ENCODE measurements at places on chromosomes 1 and 21. TPM values are rescaled to one million over a fixed set of nuclear protein-coding genes. Genes with fewer than 3 reads are reported as not detected.

Gene USP24
- total RNA-seq, result 21.8 TPM

Gene SPRR2F
- total RNA-seq, result 198 TPM

Gene RBP7
- 13.4 TPM for total RNA-seq

Gene OR4F29
- not detected for total RNA-seq

Gene USP25
- 28.4 TPM for total RNA-seq

Gene CTTNBP2NL
- 35.1 TPM for total RNA-seq

Gene FMO1
- 1.8 TPM for total RNA-seq

Gene C1QA
- 10.4 TPM for total RNA-seq

Gene C1QTNF12
- total RNA-seq, result 3.9 TPM

Gene AIRE
- total RNA-seq, result not detected

Gene S100A7
- total RNA-seq, result 5,647 TPM

Gene AK4
- 51.6 TPM for total RNA-seq

Gene ZNF683
- total RNA-seq, result not detected

Gene IL19
- total RNA-seq, result 5.5 TPM

Gene CASQ2
- total RNA-seq, result 0.92 TPM

Gene RAVER2
- total RNA-seq, result 6.1 TPM

Gene IGSF8
- 13.7 TPM for total RNA-seq

Gene TMEM82
- not detected for total RNA-seq

Gene CTSK
- 7.7 TPM for total RNA-seq

Gene BRINP3
- not detected for total RNA-seq

Gene NOS1AP
- total RNA-seq, result 1.4 TPM

Gene AK5
- not detected for total RNA-seq

Gene TCHH
- total RNA-seq, result 0.08 TPM

Gene C1orf226
- total RNA-seq, result 4.8 TPM

Gene ZNF648
- total RNA-seq, result 0.08 TPM

Gene HES5
- total RNA-seq, result 1.3 TPM

Gene TARS2
- total RNA-seq, result 20.3 TPM

Gene FCAMR
- 0.08 TPM for total RNA-seq

Gene ELAVL4
- total RNA-seq, result not detected

Gene NUP210L
- 0.04 TPM for total RNA-seq

Gene IVL
- 145 TPM for total RNA-seq

Gene CDK18
- 3.5 TPM for total RNA-seq

Gene KCND3
- 1.7 TPM for total RNA-seq

Gene SAMD13
- total RNA-seq, result 0.44 TPM

Gene RNF2
- 12.6 TPM for total RNA-seq

Gene DNAJC28
- total RNA-seq, result 0.52 TPM
